Prostate gland (tissue), 2 donors: ENCODE measurements at places on chromosomes 13 and 19. TPM values are rescaled to one million over a fixed set of nuclear protein-coding genes. Genes with fewer than 3 reads are reported as not detected.

Gene ZNF761
- 48.3 TPM for total RNA-seq

Gene PGPEP1
- total RNA-seq, result 18.0 TPM

Gene HTR2A
- total RNA-seq, result not detected

Gene MAMSTR
- total RNA-seq, result 2.6 TPM

Gene LRG1
- total RNA-seq, result 2.5 TPM

Gene ZNF701
- 22.1 TPM for total RNA-seq
